ENCODE measurements at places on chromosomes 3 and 15. TPM values are rescaled to one million over a fixed set of nuclear protein-coding genes. Genes with fewer than 3 reads are reported as not detected.
A peak's percentile ranks its signal among the peaks of the same experiment; 100 is the strongest.

DNA sequence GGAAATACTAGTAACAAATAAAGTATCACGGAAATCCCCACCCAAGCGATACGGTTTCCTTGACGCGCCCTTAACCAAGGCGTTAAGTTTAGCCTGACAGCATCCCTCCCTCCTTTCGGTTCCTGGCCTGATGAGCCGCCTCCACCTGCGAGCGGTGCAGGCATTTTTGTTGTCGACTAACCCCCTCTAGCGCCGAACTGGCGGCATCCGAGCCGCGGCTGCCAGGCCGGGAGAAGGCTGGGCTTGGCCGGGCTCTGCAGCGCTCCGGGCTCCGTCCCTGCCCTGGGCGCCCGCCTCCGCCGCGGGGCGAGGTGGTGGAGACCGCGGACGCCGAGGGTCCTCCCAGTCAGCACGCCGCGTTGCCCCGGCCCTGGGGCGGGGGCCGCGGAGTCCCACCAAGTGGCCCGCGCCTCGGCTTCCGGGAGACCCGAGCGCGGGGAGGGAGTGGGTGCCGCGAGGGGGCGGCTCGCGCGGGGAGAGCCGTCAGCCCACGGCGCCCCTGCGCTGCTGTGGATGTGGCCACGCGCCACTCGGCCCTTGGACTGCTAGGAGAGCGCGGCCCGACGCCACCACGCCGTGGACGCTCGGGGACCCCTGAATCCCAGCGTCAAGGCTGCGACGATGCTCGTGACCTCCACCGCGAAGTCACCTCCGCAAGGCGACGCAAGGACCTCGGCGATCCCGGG is 1.1 kb upstream of the EPHA6 start:
- peaks cover 21% of the 10 kb centered on the region for H3K4me1 ChIP-seq
- H3K27me3 ChIP-seq, result no peaks in the 10 kb centered on the region
- peak overlapping the region; percentile 43 for H3K4me3 ChIP-seq
- H3K36me3 ChIP-seq, result no peaks in the 10 kb centered on the region
- H3K27ac ChIP-seq, result no peak overlapping the region

- H3K27ac ChIP-seq, result no peak overlapping the region
- H3K4me1 ChIP-seq, result peaks cover 28% of the 10 kb centered on the region
- H3K36me3 ChIP-seq, result no peaks in the 10 kb centered on the region
- peaks cover 55% of the 10 kb centered on the region for H3K27me3 ChIP-seq
- no peak overlapping the region for H3K4me3 ChIP-seq
Measured at GRCh38 chr3:123025642-123026521, 1.7 kb downstream of the SEMA5B start.

GRCh38 chr15:74006774-74007639 is 12.5 kb downstream of the PML start:
- H3K27ac ChIP-seq, result peak overlapping the region; percentile 72
- no peaks in the 10 kb centered on the region for H3K27me3 ChIP-seq
- H3K4me3 ChIP-seq, result no peak overlapping the region
- H3K36me3 ChIP-seq, result peaks cover 35% of the 10 kb centered on the region
- no peak for DNase-seq
- H3K4me1 ChIP-seq, result peaks cover 53% of the 10 kb centered on the region

GRCh38 chr15:83714939-83715628 is 61.2 kb downstream of the ADAMTSL3 start:
- no peak for DNase-seq

PML gene
- total RNA-seq, result 114 TPM

C3orf80 gene
- total RNA-seq, result 0.26 TPM

DNA sequence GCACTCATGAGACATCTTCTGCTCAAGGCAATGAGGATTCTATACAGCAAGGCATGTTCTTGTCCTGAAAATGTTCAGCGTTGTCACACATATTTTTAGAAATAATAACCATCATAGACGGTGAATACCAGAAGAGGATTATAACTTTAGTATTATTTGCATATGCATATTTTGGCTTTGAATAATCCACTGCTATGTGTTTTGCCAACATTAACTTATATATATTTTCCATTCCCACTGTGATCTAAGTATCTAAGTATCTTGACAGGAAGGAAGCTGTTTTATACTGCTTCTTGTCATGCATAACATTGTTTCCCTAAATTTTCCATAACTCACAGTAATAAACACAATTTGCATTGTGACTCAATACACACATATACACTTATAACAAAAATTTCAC is 509.5 kb downstream of the TBL1XR1 start:
- no peak for DNase-seq
- H3K27me3 ChIP-seq, result no peaks in the 10 kb centered on the region
- H3K4me1 ChIP-seq, result no peaks in the 10 kb centered on the region
- H3K27ac ChIP-seq, result no peak overlapping the region
- H3K4me3 ChIP-seq, result no peak overlapping the region
- no peaks in the 10 kb centered on the region for H3K36me3 ChIP-seq

- no peak for DNase-seq
- peaks cover 83% of the 10 kb centered on the region for H3K4me1 ChIP-seq
- H3K4me3 ChIP-seq, result no peak overlapping the region
- peak overlapping the region; percentile 86 for H3K27ac ChIP-seq
- H3K27me3 ChIP-seq, result no peaks in the 10 kb centered on the region
Measured at GRCh38 chr3:46110701-46111493, 83.6 kb upstream of the XCR1 start.

DNA sequence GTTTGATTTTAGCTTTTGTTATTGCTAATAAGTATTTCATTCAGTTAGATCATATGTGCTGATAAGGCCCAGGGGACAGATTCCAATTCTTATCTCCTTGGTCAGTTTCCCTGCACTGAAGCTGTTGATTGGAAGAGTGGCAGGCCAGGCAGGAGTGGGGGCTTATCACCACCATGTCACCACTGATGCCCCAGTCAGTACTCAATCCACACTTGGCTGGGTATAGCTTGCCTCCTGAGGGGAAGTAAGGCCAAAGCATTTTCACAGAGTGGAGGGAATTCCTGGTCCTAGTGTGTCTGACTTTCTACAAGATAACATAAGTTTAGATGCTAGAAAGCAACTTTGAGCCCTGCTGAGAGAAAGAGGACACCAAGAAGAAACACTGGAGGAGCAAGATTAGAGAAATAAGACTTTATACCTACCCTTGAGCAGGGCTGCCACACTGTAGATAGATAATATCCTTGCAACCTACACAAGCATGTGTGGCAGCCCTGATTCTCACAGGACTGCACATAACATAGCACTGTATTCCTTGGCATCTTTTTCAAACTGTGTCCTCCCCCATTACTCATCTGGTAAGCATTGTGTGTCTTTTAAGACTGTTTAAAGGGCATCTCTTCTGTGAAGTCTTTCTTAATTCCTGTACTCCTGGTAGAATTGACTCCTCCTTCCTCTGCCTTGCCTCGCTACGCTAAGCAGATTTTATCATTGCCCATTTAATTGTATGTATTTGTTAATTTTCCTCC is 24.3 kb downstream of the OXNAD1 start:
- DNase-seq, result no peak
- H3K27me3 ChIP-seq, result no peaks in the 10 kb centered on the region
- H3K4me3 ChIP-seq, result no peak overlapping the region
- H3K27ac ChIP-seq, result no peak overlapping the region
- H3K4me1 ChIP-seq, result peaks cover 83% of the 10 kb centered on the region

PEX11A gene
- total RNA-seq, result 3.3 TPM

TMC3 gene
- total RNA-seq, result not detected

- no peak overlapping the region for H3K4me3 ChIP-seq
- no peaks in the 10 kb centered on the region for H3K27me3 ChIP-seq
- H3K27ac ChIP-seq, result no peak overlapping the region
- H3K36me3 ChIP-seq, result no peaks in the 10 kb centered on the region
- DNase-seq, result no peak
- no peaks in the 10 kb centered on the region for H3K4me1 ChIP-seq
Measured at GRCh38 chr15:93474728-93475127, 385.7 kb upstream of the RGMA start.

- H3K27me3 ChIP-seq, result no peaks in the 10 kb centered on the region
- no peak overlapping the region for H3K27ac ChIP-seq
- no peak overlapping the region for H3K4me3 ChIP-seq
- no peak for DNase-seq
Measured at GRCh38 chr15:78951841-78952238, 7.0 kb upstream of the CTSH start.

KNL1 gene
- total RNA-seq, result 7.8 TPM

DNA sequence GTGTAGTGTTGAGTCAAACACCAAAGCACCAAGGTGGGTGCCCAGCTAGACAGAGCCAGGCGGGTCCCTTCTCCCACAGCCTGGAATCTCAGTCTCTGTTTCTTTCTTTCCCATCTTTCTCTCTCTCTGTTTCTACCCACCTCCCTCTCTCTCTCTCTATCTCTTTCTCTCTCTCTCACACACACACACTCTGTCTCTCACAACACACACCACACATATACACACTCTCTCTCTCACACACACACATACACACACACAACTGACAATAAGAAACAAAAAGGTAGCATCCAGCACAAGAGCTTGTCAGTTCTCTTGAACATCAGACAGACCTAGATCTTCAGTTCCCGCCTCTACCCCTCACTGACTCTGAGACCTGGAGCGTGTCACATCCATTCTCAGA is 2.4 kb downstream of the TMEM40 start:
- H3K27me3 ChIP-seq, result no peaks in the 10 kb centered on the region
- peaks cover 14% of the 10 kb centered on the region for H3K4me1 ChIP-seq
- no peak for DNase-seq
- no peaks in the 10 kb centered on the region for H3K36me3 ChIP-seq

- no peaks in the 10 kb centered on the region for H3K27me3 ChIP-seq
- no peak for DNase-seq
- H3K36me3 ChIP-seq, result peaks cover 20% of the 10 kb centered on the region
- H3K27ac ChIP-seq, result no peak overlapping the region
- no peaks in the 10 kb centered on the region for H3K4me1 ChIP-seq
Measured at GRCh38 chr3:48798998-48799397, 48.7 kb downstream of the PRKAR2A start.

ESYT3 gene
- total RNA-seq, result not detected

RASL12 gene
- total RNA-seq, result 9.9 TPM

DNA sequence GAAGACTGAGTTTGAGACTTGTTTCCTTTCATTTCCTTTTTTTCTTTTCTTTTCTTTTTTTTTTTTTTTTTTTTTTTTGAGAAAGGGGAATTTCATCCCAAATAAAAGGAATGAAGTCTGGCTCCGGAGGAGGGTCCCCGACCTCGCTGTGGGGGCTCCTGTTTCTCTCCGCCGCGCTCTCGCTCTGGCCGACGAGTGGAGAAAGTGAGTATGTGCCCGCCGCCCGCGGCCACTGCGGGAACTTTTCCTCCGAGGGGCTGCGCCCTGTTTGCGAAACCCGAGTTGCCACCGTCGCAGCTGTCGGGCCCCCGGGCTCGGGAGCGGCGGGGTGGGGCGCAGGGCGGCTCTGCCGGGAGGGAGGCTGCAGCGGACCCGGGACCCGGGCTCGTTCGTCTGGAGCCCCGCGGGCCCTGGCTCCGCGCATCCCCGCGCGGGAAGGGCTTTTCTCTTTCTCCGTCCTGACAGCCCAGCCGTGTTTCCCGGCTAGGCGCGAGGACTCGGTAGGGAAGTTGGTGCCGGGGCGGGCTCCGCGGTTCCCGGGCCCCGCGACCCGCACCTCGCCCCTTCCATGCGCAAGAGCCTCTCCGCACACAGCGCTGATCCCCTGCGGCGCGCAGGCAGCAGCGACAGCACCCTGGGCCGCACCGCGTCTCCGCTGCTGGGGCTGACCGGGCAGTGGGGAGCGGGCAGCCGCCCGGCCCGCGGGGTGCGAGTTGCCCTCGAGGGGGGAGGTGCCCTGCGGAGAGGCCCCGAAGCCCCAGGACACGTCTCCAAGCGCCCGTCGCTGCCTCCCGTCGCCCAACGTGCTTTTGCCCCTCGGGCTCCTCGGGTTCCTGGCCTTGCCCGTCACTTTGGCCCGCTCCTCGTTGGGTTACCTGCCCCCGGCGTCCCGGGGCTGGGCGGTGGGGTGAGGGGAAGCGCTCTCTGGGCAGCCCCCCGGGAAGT is 1.4 kb downstream of the IGF1R start:
- H3K36me3 ChIP-seq, result no peaks in the 10 kb centered on the region
- peak overlapping the region; percentile 91 for H3K27ac ChIP-seq
- peaks cover 15% of the 10 kb centered on the region for H3K27me3 ChIP-seq
- DNase-seq, result peak; percentile 91

NANOGP8 gene
- total RNA-seq, result 0.50 TPM

DNA sequence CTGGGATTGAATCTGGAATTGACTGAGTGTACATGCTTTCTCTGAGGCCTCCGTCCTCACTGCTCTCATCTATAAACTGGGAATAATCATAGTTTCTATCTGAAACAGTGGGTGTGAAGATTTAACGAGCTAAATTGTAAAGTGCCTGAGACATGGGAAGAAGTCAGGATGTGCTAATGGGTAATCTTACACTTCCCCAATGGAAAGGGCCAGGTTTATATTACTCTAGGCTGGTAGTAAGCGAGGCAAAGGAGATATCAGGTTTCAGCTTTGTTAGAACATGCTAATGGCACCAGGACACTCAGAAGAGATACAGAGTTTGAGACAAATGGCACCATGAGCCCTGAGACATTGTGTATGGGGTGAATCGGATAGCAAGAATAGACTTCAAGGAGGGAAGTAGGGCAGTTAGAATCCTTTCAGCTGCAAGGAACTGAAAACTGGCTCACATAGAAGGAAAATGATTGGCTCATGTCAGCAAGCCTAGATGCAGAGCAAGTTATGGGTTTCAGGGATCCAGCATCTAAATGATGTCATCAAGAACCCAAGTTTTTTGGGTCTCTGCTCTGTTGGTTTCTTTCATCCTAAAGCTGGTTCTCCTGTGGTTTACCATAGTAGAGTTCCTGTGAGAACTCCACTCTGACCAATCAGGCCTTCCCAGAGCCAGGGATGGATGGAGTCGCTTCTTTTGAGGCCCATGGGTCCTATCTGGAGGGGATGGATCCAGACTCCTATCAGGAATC is 21.8 kb downstream of the FLNB start:
- H3K4me1 ChIP-seq, result peaks cover 16% of the 10 kb centered on the region
- H3K36me3 ChIP-seq, result no peaks in the 10 kb centered on the region
- H3K27ac ChIP-seq, result no peak overlapping the region
- no peak overlapping the region for H3K4me3 ChIP-seq
- DNase-seq, result peak; percentile 1

DNA sequence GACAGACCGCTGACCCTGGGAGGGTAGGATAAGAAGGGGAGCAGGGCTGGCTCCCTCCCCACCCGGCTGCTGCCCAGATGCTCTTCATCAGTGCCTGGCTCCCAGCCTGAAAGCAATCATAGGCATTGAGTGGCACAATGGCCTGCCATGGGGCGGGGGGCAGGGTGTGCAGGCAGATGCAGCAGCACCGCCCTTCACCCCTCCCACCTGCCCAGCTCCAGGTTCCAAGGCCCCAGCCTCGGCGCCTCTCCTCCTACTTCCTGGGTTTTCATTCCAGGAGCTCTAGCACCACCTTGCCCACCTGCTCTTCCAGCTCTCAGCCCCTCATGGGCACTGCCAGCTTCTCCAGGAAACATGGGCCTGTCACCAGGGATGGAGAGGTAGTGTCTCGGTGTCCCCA is 101.7 kb downstream of the MEGF11 start:
- no peaks in the 10 kb centered on the region for H3K36me3 ChIP-seq
- H3K27me3 ChIP-seq, result peaks cover 17% of the 10 kb centered on the region
- no peak overlapping the region for H3K27ac ChIP-seq
- peak; percentile 20 for DNase-seq

TRIM42 gene
- total RNA-seq, result not detected

IL17RE gene
- 1.0 TPM for total RNA-seq

CCK gene
- total RNA-seq, result not detected

ANKRD63 gene
- total RNA-seq, result not detected

All from spleen (tissue), 13 donors.